ENCODE measurements at places on chromosomes 2 and 18.

DNA sequence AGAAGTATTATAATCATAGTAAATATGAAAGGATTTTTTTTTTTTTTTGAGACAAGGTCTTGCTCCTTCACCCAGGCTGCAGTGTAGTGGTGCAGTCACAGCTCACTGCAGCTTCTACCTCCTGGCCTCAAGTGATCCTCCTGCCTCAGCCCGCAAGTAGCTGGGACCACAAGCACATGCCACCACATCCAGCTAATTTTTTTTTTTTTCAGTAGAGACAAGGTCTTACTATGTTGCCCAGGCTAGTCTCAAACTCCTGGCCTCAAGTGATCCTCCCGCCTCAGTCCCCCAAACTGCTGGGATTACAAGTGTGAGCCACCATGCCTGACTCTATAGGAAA is 301.6 kb upstream of the STON1 start:
- DNase-seq = no peak

DNA sequence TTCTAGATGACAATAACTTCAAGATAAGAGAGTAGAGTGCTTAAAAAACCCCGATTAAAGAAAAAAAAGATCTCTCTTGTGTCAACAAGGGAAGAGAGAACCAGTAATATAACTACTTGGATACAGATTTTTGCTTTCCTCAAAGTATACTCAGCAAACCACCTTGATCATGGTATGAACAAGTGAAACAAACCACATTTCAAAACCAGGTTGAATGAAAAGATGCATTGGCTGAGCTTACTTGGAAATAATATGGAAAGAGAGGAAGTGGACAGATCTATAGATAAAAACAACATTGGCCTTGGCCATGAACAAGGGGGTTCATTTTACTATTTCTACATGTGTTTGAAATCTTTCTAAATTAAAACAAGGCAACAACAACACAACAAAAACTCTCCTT is 50.1 kb downstream of the ATP8B1 start:
- no peak for DNase-seq

GRCh38 chr2:96669539-96670215 is 27.1 kb downstream of the FER1L5 start:
- no peak for DNase-seq

DNA sequence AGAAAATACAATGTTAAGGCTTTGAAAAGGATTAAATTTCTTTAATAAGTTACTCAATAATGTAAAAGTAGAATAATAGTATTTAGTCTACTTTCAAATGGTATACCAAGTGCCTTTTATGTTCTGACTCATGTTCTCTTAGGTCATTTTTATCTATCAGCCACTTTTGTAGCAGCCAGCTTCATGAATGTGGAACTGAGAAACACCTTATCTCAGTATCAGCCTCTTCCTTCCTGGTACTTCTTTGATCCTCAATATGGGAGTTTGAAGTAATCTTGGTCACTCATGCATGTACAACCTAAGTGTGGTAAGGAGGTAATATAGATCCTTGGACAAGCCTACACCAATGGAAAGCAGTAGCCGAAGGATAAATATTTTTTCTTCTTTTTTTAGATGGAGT is 180.4 kb upstream of the NRXN1 start:
- no peak for DNase-seq

GRCh38 chr2:11129598-11130449 is 25.4 kb upstream of the SLC66A3 start:
- DNase-seq = peak; percentile 63

Measured in epithelial cell of esophagus (primary cell).